Hematopoietic multipotent progenitor cell treated with erythropoietin and hydrocortisone succinate and interleukin-3 and kit ligand, for 8 days (in vitro differentiated cells): ENCODE measurements at places on chromosomes 5 and 9.
A peak's percentile ranks its signal among the peaks of the same experiment; 100 is the strongest.

DNA sequence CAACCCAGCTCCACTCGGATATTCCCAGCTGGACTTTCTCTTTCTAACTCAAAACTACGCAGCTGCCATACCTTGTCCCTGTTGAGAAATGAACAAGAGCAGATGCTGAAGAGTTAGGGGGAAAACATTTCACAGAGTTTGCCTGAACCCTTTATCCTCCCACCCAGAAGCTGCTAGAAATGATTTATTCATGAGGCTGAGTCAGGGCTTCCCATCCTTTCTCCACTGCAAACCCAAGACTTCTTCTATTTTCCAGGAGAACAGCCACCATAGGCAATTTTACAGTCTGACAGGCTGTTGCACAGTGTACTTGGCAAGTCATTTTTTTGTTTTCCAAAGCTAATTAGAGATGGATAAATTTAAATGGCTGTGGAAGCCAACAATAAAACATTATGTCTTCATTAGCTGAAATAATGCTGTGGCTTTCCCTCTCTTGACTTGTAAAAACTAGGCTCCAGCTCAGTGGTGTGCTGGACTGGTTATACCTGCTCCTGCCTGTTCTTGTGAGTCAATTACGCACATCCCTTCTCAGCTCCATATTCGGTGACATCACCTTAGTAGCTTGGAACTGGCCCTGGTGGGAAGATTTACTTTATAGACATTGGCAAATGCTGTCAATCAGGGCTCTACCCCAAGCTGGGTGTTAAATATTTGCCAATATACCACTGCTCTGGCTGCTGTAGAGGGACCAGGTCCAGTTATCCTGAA, 71.9 kb downstream of the KIF4B start:
- no peak for DNase-seq

GRCh38 chr9:38621434-38622287, 1.3 kb upstream of the ANKRD18A start:
- DNase-seq = no peak

GRCh38 chr9:99491408-99492158, 269.5 kb downstream of the SEC61B start:
- DNase-seq = no peak

DNA sequence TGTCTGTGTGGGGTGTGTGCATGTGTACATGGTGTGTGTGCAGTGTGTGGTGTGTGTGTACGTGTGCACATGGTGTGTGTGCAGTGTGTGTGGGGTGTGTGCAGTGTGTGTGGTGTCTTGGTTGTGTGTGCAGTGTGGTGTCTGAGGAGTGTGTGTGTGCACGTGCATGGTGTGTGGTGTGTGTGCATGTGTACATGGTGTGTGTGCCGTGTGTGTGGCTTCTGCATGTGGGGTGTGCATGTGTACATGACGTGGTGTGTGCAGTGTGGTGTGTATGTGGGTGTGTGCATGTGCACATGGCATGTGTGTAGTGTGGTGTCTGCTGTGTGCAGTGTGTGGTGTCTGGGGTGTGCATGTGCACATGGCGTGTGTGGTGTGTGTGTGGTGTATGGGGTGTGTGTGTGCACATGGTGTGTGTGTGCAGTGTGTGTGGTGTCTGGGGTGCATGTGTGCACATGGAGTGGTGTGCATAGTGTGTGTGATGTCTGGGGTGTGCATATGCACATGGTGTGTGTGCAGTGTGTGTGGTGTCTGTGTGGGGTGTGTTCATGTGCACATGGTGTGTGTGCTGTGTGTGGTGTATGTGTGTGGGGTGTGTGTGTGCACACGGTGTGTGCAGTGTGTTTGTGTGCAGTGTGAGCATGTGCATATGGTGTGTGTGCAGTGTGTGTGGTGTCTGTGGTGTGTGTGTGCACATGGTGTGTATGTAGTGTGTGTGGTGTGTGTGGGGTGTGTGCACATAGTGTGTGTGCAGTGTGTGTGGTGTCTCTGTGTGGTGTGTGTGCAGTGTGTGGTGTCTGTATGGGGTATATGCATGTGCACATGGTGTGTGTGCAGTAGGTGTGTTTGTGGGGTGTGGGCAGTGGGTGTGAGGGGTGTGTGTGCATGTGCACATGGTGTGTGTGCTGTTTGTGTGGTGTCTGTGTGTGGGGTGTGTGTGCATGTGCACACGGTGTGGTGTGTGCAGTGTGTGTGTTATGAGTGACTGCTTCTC, 40.6 kb upstream of the ZNG1F start:
- DNase-seq = peak; percentile 0

DNA sequence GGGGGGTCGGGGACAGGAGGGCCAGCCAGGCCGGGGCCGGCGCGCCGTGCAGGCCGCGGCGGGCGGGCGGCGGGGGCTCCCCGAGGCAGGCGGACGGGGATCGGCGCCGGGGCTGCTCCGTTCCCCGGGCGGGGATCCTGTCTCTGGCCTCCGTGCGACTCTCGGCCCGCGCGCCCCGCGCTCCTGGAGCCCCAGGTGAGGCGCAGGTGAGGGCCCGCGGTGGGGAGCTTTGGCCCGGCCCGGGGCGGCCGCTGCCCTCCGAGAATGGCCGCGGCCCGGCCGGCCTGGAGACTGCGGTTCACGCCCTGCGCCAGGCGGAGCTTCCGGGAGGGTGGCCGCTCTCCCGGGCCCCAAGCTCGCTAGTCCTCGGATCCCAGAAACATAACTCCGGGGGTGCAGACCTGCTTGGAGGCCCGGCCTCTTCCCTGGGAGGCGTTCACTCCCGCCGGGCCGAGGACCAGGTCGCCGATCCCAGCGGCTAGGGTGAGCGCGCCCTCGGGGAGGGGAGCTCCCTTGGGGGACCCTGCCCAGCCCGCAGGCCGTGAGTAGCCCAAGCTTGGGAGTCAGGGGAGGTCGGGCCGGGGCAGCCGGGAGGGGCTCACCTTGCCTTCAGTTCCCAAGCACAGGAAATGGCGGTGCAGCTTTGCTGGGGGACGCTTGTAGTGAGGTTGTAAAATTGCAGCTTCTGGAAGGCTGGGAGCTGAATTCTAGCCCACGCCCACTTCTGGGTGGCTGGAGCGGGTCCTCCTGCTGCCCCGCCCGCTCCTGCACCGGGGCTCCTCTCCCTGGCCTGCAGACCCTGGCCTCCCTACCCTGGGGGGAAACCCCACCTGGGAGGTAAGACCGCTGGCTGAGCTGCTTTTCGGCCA, 723 bp downstream of the PPP1R26 start:
- peak; percentile 45 for DNase-seq

DNA sequence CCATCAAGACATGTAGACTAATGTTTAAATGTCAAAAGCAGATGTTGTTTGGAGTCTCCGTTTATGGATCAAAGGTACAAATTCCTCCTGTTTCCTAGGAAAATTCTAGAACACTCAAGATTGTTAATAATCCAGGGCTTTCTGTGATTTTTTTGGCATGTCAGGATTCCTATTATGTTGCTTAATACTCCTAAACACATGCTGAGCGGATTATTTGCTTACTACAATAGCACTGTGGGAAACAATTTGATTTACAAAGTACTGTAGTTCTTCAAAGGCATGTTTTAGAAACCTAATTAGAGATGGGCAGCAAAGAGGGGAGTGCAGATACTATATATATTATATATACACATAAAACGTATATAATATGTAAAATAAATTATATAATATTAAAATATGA, 19.0 kb upstream of the SCAMP1 start:
- DNase-seq = no peak

- no peak for DNase-seq
Observed at GRCh38 chr9:114894206-114894605, 36.2 kb downstream of the TNFSF8 start.

- no peak for DNase-seq
Observed at GRCh38 chr5:86894056-86894455, 276.3 kb downstream of the COX7C start.

DNA sequence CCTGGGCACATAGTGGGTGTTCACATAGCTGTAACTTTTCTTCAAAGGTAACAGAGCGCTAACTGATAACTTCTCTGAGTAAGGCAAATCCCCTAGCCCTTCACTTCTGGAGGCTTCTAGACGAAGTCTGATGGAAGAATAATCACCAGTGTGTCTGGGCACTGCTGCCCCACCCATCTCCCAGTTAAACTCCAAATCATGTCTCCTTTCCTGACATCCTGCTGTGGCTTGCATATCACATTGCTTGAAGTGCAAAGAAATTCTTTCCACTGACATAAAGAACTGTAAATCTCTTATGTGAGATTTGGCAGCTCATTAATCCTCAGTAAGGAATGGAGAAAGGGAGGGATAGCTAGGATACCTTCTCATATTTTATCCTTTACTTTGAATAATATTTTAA, 74.6 kb downstream of the MARCHF11 start:
- DNase-seq = no peak

- no peak for DNase-seq
Observed at GRCh38 chr5:6036006-6036405, 342.3 kb downstream of the MED10 start.

DNA sequence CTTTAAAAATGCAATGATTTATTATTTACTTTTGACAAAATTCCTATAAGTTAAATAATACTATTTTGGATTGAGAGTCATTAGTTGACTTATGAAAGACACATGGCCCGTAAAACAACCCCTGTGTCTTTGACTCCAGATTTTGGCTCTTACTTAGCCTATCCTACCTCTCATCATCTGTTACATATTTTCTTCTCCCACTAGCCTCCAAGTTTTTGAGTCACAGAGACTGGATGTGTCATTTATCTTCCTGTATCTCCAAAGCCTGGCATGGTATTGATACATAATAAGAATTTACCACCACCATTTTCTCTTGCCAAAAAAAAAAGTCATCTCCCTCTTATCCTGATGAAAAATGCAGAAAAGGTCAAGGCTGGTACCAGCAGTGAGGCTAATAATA, 99.9 kb downstream of the GABRB2 start:
- no peak for DNase-seq

DNA sequence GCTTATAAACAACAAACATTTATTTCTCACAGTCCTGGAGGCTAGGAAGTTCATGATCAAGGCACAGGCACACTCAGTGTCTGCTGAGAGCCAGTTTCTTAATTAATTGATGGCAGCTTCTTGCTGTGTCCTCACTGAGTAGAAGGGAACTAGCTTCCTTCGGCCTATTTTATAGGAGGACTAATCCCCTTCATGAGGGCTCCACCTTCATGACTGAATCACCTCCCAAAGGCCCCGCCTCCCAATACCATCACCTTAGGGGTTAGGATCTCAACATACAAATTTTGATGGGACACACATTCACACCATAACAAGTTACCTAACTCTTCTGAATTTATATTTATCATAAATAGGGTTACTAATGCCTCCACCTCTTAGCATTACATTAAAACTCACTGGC, 129.8 kb downstream of the GNAQ start:
- DNase-seq = no peak

DNA sequence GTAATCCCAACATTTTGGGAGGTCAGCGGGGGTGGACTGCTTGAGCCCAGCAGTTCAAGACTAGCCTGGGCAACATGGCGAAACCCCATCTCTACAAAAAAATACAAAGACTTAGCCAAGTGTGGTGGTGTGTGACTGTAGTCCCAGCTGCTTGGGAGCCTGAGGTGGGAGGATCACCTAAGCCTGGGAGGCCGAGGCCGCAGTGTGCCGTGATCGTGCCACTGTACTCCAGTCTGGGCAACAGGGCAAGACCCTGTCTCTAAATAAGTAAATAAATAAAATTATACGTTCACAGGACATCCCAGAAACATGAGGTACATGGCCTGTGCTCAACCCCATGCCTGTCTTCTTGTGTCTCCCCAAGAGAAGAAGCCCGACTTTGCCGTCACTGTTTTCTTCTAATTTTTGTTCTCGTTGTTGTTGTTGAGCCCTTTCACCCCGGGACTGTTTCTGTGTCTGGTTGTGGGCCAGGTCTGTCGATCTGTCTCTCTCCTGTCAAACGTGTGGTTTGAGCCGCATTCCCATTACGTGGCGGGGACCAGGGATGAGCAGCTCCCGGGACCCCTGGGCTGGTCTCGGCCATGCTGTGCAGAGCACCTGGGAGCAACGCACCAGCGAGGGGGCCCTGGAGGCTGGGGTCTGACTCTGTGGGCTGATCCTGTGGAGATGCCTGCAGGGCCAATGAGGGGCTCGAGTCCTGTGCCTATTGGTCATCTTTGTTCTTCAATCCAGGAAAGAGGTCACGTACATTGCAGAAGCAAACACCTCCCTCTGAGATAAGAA, 32.2 kb downstream of the NACC2 start:
- DNase-seq = no peak

- DNase-seq = peak; percentile 31
Observed at GRCh38 chr9:74570879-74571512, 73.9 kb downstream of the RORB start.

- DNase-seq = no peak
Observed at GRCh38 chr5:90054612-90055011, 354.9 kb downstream of the CETN3 start.

DNA sequence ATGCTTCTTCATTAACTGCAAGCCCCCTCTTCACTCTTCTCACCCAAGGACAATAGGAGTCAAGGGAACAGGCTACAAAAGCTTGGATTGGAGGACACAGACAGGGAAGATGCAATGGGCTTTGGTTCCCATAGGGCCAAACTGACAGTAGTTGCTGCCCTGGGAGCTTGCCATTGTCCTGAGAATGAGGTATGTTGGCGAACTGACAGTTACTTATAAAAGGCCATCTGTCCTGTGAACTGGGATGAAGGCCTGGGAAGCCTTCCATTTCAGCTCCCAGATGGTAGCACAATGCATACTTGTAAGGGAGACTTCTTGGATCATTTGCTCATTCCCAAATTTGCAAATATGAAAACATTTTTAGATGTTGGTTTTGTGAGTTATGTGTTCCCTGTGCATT, 88.9 kb downstream of the SNCAIP start:
- no peak for DNase-seq

GRCh38 chr9:33202552-33203201, 35.5 kb upstream of the B4GALT1 start:
- DNase-seq = no peak

DNA sequence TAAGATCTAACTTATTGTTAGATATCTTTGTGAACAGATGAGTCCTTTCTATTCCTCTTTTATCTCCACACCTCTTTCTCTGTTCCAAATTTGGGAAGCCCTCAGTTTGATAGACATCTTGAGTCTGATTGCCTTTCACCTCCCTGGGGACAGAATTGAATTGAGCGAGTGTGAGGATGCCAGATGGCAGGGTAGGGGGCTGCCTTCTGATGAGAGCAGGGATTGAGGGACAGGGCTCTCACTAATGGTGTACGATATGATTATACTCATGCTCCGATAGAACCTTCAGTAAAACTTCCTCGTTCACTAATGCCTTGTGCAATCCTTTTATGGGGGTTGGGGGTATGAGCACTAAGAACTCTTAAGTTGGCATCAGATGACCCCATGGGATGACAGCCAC, 172.1 kb upstream of the DAP start:
- DNase-seq = no peak

DNA sequence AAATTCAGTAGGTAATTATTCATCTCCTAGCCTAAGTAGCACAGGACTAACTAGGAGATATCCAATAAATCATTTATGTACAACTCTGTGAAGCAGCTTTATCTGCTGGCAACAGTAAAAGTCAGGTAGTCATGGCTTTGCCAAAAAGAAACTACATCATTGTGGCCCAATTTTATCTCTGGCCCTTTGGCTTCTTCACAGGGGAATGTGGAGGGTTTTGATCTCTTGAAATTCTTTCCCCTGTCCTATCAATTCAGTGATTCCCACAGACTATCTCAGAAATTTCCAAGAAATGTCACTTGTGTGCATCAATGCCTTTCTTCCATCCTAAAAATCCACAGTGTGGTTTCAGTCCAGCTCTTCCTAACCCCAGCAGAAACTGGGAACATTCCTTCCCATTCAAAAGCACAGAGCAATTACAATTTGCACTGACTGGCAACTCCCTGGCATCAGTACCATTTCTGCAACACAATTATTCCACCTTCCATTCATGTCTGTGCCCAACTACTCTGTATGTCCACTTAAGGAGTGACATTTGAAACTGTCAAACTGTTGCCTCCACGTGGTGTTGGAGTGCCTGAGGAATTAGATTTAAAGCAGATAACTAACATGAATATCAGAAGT, 6.6 kb downstream of the CDC14B start:
- no peak for DNase-seq
